ENCODE measurements at places on chromosomes 3 and 15.

DNA sequence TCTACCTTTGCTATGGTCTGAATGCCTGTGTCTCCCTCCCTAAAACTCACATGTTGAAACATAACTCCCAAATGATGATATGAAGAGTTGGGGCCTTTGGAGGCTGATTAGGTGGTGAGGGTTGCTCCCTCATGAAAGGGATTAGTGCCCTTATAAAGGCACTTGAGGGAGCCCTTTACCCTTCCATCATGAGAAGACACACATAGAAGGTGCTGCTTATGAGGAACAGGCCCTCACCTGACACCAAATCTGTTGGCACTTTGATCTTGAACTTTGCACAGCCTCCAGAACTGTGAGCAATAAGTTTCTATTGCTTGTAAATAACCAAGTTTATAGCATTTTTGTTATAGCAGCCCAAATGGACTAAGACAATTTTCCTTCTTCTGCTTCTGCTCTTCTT, 76.2 kb upstream of the ADAMTS9 start:
- no peak for DNase-seq

DNA sequence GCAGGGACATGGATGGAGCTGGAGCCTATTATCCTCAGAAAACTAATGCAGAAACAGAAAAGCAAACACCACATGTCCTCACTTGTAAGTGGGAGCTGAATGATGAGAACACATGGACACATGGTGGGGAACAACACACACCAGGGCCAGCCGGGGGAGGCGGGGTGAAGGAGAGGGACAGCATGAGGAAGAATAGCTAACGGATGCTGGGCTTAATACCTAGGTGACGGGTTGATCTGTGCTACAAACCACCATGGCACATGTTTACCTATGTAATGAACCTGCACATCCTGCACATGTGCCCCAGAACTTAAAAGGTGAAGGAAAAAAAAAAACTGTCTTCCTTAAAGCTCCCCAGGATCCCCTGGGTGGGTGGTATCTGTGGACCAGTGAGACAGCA, 87.1 kb downstream of the ADAMTS17 start:
- DNase-seq = no peak

- DNase-seq = no peak
Observed at GRCh38 chr3:105615814-105616213, 249.1 kb downstream of the ALCAM start.

DNA sequence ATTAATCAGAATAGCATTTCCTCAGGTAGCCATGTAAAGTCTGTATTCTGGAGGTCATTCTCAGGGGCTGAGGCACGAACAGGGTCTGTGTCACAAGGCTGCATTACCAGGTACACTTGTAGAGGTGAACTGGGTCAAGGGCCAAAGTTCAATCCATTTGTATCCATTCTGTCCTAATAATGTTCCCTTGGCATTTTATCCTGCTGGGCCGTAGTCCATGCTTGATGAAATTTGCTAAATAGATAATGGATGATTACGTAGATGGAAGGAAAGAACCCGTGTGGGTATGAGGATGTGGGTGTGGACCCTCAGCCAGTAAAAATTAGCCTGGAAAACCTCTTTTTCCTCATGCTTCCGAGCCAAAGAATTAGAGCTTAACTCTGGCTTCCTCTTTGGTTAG, 785.9 kb downstream of the GRM7 start:
- DNase-seq = no peak

DNA sequence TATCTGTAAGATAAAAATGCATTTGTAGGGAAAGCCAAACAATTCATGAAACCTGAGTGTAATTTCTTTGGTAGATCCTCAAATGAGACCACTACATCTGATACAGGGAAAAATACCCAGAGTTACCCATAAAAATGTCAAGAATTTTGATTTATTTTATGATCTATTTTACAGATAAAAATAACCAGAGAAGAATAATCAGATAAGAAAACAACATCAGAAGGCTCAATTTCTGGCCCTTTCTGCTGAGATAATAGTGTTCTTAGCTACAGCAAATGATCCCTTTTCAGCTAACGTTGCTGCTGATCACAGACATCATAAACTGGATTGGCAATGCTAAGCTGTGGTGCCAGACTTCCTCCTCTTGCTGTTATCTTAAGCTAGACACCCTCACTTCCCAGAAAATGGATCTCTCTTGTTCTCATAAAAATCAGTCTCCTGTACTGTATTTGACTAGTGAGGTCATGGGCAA, 21.3 kb upstream of the TMEM108 start:
- no peak for DNase-seq

- DNase-seq = no peak
Observed at GRCh38 chr3:72848703-72849081, 447 bp upstream of the SHQ1 start.

DNA sequence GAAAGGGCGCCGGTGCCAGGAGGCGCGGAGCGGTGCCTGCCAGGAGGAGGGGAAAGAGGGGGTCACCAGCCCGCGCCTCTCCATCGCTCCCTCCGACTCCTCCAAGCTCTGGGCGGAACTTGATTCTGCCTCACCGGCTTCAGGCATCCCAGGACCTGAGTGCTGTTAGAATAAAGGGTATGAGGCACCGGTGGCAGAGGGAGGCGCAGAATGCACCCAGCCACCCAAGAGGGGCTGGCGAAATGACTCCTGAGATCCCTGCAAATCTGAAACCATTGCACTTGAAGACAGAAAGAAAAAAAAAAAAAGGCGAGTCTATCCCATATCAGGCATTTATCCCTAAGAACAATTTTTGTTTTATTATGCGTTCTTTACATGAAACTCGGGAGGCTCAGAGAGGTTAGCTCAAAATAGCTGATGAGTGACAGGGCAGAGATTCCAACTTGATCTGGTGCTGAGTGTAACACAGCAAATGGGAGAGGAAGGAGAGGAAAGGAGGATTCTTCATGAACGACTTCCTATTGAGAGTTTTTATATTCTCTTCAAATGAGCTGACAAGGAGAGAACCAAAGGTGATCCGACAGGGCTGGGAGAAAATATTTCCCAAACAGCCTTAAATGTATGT, 157.0 kb upstream of the FRMD4B start:
- DNase-seq = no peak

DNA sequence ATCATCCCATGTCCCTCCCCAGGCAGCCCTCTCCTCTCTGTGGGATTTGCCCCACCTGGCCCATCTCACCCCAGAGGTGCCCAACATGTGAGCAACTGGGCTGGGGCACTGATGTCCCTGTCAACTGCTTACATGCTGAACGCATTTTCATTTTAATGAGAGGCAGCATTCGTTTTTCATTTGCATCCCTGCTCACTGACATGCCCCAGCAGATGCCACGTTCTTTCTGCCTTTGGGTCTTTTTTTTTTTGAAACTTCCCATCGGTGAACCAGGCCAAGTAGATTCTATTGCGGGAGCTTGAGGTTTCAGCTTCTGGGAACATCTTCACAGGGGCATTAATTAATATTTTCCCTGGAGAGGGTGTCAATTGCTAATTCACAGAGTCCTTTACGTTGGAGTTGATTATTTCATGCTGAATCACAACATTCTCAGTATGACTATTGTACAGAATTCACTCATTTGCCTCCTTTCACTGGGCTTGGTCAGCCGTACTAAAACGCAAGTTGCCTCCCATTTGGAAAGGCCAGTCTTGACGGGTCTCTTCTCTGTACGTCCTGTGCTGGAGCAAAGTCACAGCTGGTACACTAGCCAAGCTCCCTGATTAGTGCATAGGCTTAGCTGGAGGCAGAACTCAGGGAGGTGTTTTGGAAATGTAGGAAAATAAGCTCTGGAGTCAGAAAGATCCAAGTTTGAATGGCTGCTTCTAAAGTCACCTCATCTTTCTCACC, 69.8 kb downstream of the CHRNA7 start:
- DNase-seq = no peak

DNA sequence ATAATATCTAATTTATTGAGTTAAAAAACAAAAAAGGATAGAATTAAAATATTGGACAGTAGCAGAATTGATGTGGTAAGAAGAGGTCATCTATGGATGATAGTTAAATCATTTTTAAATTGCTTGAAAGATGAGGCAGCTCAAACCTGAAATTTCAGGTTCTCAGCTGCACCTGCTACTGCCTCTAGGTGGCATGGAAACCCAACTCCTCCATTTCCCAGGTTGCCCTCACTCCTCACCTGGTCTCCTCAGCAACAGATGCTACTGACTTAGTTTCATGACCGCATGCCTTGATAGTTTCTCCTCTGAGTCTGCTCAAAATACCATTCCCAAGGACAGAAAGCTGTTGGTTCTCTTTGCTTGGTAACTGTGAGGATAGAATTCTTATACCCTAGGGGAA, 148.1 kb downstream of the ABHD5 start:
- no peak for DNase-seq

- DNase-seq = no peak
Observed at GRCh38 chr3:185960522-185961288, 22.9 kb upstream of the TRA2B start.

- DNase-seq = no peak
Observed at GRCh38 chr3:37712421-37712820, 149.3 kb upstream of the CTDSPL start.

DNA sequence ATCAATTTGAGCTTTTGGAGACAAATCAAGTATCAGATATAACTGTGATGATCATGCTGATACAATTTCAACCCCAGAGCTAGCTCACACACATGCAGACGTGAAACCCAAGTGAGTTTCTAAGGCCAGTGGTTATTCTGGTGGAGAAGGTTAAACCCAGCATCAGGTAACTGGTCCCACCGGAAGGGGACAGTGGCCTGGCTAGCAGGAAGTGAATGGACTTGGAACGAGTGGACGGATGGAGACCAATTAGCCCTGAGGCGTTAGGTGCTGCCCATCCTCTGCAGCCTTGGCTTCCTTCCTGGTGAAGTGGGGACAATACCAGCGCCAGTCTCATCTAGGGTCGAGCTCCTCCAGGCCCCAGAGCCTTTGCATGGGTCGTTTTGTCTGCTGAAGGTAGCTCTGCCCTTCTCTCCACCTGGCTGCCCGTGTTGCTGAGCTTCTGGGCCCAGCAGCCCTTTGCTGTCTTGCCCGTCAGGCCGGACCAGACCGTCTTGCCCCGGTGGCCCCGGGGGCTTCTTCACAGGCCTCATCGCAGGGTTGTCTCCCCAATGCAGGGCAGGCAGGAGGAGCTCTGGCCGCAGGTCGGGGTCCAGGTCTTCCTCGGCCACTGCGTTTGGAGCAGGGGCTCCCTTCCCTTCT, 915 bp upstream of the KCTD6 start:
- DNase-seq = no peak

DNA sequence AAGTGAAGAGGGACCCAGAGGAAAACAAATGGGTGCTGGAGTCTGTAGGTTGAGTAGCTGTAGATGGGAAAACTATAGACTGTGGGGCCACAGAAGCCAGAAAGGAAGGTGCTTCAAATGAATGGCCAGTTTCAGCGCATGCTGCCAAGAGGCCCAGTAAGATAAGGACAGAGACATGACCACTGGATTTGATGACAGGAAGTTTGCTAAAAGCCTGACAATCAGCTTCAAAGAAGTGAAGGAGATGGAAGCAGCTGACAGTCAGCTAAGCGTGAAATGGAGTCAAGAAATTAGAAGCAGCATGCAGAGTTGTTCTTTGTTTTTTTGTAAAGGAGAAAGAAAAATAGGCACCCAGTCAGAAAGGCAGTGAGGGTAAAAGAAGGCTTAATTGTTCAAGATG, 24.9 kb downstream of the TXNRD3 start:
- no peak for DNase-seq

DNA sequence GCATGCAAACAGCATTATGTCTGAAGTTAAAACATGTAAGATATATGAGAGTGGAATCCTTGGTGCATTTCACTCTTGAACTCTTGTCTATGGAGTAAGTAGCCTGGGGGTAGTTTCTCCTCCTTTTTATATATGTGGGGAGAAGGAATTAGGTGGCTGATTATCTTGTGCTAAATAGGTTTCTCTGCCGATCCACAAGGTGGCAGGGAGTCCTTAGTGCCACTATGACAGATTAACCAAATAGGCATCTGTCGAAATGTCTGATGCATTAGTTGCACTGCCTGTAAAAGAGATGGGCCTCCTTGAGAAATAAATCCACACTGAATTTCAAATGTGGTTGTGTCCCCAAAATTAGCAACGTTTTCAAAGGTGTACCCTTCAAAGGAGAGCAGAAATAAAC, 170.1 kb downstream of the CNTN4 start:
- DNase-seq = no peak

- no peak for DNase-seq
Observed at GRCh38 chr3:90052425-90052950, 945.1 kb downstream of the EPHA3 start.

DNA sequence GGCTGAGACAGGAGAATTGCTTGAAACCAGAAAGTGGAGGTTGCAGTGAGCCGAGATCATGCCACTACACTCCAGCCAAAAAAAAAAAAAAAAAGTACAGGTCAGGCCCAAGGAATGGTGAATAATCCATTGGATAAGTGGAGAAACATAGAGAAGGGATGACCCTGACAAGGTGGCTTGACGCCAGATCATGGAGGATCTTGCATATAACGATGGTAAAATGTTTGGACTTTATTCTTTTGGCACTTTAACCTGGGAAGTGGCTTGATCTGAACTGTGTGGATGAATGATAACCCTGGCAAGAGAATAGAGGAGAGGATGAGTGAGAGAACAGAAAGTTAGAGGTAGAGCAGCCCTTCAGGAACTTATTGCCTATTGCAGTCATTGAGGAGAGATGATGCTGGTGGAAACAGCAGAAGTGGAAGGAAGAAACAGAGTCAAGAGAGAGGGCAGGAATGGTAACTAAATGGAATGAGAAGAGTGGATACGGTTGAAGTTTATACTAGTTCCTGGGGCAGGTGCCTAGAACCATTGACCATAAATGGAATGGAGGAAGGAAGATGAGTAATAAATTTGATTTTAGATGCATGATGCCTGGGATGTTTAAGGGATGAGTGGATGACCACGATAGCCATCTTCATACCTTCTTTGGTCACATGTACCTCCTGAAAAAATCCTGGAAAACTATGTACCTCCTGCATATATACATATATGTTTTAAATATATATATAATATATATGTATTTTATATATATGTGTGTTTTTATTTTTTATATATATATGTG, 57.8 kb downstream of the BLM start:
- DNase-seq = no peak

DNA sequence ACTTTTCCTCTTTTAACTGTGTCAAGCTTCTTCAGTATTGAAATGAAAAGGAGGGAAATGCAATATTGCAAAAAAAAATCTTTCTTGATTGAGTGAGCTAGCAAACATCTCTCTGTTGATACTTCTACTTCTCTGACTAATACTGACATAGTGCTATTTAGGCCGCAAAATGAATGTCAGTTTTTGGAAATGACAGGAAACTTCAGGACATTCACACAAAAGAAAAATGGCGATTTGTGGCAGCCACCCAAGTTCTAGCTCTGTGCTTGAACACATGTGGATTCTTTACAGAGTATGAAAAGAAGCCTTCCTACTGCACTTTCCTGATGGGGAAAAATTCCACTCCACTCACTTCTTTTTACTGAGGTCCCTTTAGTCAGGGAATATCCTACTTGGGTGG, 486.8 kb upstream of the ALCAM start:
- no peak for DNase-seq
